Lower lobe of right lung (tissue), 2 donors: ENCODE measurements at places on chromosomes 1 and 21. TPM values are rescaled to one million over a fixed set of nuclear protein-coding genes. Genes with fewer than 3 reads are reported as not detected.

Gene KIAA1614
- 4.1 TPM for total RNA-seq

Gene SPRR2A
- not detected for total RNA-seq

Gene CFAP141
- total RNA-seq = 2.8 TPM

Gene PRRX1
- 30.1 TPM for total RNA-seq

Gene KCNJ9
- not detected for total RNA-seq

Gene PCP4L1
- 8.9 TPM for total RNA-seq

Gene CHI3L1
- total RNA-seq = 22.2 TPM

Gene UTS2
- total RNA-seq = not detected

Gene ATP1A2
- 4.5 TPM for total RNA-seq

Gene UBL4B
- total RNA-seq = not detected

Gene TAS1R1
- 0.27 TPM for total RNA-seq
